ENCODE measurements at places on chromosomes 2 and 18.

- no peak for DNase-seq
These were observed 381.4 kb downstream of the CCDC85A start for GRCh38 chr2:56565143-56565542.

DNA sequence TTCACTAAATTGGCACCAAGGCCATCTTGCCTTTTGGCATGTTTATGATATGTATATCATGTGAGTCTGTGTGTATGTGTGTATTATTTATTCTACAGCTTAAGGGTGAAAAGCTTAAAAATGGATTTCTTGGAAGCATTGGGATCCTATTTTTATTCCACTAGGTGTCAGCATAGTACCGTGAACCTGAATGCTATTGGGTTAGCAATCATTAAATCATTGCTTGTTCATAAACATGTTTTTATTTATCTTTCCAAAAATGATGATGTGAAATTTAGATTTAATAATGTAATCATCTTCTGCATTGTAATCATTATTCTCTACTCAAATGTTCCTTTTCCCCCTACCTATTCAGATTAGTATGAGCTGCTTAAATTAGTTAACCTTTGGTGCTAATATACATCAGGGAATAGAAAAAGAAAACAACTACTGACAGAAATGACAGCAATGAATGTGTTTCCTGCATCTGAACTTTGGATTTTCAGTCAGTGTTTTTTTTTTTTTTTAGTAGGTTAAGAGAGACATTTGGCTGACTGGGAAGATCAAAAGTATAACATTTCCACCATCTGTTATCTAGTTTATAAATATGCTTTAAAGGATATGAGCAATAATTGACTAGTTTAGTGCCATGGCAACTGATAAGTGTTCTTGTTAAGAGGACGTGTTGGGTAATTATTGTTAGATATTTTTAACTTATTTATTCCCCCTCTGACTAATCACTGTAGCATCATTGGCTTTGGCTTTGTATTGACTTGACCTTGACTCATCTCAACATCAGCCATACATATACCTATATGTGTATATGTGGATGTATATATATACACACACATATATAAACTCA, 14.1 kb upstream of the ZSWIM2 start:
- DNase-seq, result peak; percentile 24

- DNase-seq, result no peak
These were observed 199.2 kb downstream of the PARD3B start for GRCh38 chr2:204744506-204744905.

GRCh38 chr2:33130054-33130447, 183.3 kb downstream of the LTBP1 start:
- no peak for DNase-seq

DNA sequence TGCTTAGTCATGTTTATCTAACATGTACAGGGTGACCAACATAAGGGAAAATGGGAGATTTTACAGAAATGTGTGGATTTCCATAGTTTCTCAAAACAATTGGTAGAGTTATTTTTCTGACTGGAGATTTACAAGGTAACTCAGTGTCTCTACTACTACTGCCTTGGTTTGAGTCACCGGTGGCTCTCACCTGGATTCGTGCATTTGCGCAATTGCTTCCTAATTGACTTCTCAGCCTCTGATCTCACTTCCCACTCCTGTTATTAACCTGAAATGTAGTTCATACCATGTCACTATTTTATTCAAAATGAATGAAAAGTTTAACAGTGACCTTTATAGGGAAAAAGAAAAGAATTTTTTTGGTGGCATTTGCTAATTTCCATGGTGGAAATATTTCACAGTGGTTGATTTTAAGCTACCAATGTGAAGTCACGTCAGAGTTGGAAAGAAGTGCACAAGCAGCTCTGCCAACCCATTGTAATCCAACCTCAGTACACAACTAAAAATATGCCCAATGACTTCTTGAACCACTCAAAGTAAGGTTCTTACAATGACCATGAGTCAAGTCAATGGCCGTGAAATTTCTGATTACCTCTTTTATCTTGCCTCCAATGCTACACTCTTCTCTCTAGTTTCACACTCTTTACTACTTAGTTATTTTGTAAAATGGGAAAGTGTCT, 94.0 kb downstream of the NYAP2 start:
- DNase-seq, result no peak

GRCh38 chr18:49617865-49618264, 56.0 kb downstream of the LIPG start:
- DNase-seq, result no peak

- no peak for DNase-seq
These were observed 42.0 kb downstream of the STEAP3 start for GRCh38 chr2:119265693-119266066.

DNA sequence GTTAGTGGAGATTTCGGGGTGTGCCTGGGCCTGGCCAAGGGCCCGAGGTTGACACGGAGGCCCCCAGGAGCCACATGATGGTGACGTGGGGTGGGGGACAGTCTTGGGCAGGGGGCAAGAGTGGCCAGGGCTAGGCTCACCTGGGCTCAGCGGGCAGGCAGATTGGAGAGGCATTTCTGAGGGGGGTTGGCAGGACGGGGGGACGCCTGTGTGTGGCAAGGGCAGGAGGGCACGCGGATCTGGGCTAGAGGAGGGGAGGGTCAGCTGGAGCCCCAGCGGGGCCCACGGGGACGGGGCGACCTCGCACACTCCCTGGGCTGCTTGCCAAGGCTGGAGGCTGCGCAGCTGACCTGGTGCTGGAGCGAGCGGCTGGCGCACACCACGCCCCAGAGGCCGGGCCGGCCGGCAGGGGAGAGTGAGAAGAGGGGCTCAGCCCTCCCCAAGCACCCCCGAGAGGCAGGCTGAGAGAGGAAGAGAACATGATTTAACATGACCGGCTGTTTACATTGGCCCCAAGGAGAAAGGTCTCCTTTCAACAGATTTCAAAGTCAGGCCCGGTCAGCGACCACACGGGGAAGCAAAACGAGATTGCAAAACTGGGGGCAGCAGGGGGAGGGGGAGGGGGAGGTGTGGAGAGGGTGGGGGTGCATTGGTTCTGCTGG, 38.0 kb upstream of the SNED1 start:
- peak; percentile 12 for DNase-seq

- no peak for DNase-seq
These were observed 588.1 kb downstream of the DCDC2C start for GRCh38 chr2:4291430-4291829.

DNA sequence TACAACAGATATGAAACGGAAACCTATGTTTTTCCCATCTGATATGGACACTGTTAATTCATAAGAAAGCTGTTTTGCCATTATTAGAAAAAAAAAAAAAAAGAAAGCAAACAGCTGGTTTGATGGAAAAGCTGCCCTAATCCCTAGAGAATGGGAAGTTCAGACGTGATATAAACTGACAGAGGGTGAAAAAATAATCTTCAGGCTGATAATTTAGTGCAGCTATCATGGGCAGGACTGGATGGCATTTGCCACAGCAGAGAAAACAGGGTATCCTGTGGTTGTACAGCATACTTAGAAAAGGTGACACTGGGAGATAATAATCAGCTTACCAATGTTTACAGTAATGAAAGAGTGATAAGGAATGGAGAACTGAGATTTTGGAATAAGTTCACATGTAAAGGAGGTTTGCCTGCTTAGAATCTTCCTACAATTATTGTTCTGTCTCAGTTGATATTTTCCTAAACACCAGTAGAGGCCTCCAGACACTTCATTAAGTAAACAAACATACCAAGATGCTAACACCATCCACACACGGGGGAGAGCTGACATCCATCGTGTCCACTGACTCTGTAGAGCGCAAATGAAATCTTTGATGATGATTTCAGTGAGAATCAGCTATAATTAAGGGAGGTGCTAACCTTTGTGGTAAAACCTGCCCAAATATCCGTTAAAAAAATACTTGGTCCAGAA, 211.6 kb upstream of the MMADHC start:
- DNase-seq, result no peak

DNA sequence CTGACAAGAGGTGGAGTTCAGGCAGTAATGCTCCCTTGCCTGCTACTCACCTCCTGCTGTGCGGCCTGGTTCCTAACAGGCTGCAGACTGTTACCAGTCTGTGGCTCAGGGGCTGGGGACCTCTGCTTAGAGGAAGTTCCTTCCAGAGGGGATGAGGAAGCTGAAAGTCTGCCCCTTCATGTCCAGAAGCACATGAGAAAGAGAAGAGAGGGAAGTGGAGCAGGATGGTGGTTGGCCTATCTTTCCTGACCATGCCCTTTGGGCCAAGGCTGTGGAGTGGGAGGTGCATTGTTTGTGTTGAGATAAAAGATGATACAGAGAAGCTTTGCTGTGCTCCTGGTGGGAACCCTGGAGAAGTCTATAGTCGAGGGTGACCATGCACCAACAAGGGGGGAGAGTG, 112.5 kb downstream of the LPIN1 start:
- DNase-seq, result peak; percentile 38

DNA sequence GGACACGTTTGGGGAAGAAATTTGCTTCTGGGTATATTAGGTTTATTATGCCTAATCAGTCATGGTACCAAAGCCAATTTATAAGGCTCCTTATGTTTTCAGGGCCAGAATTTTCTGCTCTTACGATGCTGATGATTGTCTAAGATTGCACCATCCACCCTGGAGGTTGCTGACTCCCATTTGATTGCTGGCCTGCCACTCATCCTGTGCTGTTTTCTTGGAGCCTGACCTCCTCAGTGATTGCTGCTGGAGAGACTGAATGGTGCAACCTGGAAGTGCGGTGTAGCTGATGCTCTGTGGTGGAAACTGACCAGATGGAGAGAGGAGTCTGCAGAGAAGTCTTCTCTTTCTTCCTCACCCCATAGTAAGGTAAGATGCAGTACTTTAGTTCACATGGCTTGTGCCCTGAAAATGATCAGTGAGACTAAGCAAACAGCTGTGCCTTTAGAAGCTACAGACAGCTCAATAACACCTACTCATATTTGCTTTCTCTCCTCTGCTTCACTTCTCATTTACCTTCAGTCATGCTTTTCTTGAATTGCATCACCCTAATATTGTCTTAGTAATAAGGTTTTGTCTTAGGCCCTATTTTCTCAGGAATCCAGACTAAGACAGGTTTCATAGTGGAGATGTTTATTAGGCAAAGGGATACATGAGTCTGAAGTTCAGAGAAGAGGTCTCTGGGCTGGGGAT, 17.4 kb downstream of the ZNF24 start:
- DNase-seq, result no peak

- DNase-seq, result no peak
These were observed 387.2 kb upstream of the DCC start for GRCh38 chr18:51952844-51953243.

- peak; percentile 23 for DNase-seq
These were observed 137.9 kb downstream of the DOCK10 start for GRCh38 chr2:224904381-224904780.

GRCh38 chr18:10872304-10872703, 277.1 kb downstream of the PIEZO2 start:
- no peak for DNase-seq

- DNase-seq, result no peak
These were observed 17.1 kb downstream of the RAMP1 start for GRCh38 chr2:237876532-237876931.

DNA sequence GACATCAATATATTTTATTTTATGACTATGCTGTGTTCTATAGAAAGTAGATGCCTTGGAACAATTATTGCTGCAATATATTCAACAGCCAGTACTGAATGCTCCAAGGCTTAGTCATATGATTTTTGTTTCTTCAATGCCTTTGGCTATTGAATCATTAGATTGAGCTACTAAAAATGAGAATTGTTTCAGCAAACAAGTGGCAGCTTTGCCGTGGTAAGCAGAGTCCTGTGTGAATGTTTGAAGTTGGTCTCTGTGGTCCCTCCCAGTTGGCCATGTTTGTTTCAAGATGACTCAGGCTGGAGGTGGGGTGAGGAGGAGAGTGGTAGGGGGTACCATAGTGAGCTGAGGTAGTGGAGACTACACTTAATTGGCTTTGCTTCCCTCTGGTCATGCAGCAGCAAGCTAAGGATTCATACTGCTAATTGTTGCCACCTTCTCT, 198.6 kb upstream of the EPAS1 start:
- no peak for DNase-seq

- DNase-seq, result no peak
These were observed 264.8 kb downstream of the SLC8A1 start for GRCh38 chr2:40187054-40187453.

DNA sequence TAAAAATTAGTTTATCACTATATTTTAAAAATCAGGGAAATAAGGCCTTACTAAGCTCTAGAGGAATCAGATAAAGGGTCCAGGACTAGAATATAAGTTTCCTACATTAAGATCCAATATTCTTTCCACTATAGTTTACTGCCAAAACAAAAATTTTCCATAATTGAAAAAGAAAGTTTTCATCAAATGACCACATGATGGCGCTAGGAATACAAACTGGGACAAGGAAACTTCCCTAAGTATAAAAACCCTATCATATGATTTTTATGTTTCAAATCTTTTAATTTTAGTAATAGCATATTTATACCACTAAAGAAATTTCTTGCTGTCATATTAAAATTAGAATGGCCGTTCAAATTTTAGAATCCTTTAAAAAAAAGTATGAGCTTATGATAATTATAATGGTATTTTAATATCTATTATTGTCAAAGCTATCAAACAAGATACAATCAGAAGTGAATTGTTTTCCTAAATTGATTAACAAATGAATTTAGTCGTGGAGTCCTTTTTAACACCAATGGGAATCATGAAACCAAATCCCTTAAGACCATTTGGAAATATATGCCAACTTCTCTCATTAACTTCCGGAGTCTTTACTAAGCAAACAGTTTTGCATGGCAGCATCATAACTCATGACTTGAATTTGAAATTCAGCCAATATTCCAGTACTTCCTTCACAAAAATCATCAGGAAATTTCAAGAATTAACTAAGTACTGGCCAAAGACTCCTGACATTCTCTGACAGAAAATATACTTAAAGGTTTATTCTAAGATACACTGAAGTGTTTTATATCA, 70.3 kb downstream of the SCN1A start:
- peak; percentile 27 for DNase-seq

DNA sequence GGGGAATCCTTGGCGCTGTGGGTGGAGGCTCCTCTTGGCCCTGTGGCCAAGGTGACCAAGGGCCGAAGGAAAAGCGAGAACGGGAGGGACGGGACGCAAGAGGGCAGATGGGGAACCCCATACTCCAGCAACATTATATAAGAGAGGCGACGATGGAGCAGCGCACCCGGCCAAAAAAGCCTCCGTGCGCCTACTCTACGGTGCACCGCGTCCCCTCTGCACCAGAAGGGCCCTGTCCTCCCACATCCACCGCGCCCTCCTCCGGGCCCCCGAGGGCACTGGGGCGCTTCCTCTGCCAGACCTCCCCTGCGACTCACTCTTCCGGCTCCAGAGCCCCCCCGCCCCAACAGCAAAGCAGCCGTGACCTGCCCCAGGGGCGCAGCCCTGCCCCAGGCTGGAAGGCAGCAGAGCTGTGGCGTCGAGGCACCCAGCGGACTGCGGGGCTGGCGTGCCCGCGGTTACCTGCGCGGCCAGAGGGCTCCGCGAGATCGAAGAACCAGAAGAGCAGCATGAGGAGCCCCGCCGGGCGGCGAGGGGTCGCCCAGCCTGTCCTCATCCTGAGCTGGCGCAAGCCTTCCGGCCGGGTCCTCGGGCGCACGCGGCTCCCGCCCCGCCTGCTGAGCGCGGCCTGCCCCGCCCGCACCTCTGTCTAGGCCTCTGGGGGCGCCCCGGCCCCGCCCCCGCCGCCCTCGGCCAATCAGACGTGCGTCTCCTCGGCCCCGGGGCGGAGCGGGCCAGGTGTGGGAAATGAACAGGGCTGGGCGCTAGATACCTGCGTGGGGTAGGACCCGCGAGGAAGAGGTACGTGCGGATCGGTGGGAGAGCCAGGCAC, 106.3 kb upstream of the CD302 start:
- DNase-seq, result peak; percentile 78

GRCh38 chr2:240988571-240989271, 9.7 kb upstream of the SNED1 start:
- DNase-seq, result no peak

- DNase-seq, result no peak
These were observed 821.1 kb downstream of the TRIB2 start for GRCh38 chr2:13537771-13538349.

- no peak for DNase-seq
These were observed 27.4 kb downstream of the MAL start for GRCh38 chr2:95052804-95053479.

Data from AML-193 (cell line).